Left lung (tissue), 14 donors: ENCODE measurements at places on chromosomes 5 and 9. TPM values are rescaled to one million over a fixed set of nuclear protein-coding genes. Genes with fewer than 3 reads are reported as not detected.

DNA sequence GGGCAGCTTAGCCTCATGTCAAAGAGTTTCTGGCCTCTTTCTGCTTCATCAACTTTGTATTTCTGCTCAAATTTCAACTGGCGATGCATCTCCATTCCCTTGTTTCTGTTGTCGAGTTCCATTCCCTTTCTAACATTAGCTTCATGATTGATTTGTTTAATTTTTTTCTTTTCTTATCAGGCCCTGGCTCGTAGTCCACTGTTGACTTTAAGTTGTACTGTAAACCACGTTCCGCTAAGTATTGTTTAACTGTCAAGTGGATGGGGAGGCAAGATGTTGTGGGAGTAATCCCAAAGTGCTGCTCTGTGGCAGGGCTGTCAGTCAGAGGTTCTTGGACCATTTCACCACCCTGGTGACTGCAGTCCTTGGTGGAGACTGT, 309.1 kb downstream of the PSAT1 start:
- no peak for DNase-seq

DNA sequence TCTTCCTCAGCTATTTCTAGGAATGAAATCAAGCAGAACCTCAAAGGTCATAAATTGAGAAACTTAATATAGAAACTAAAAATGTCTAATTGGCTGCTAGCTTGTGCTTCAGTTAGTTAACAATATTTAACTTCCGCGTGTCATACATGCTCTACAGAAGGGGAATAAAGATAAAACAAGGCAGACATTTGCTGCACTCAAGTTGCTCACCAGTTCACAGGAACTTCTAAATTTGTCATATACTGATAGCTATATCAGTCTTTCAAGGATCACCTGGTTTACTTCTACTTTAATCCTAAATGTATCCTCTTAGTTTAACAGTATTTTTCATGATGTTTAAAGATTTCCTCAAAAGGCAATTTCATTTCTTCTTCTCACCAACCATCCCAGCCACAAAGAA, 8.4 kb downstream of the CCNH start:
- DNase-seq, result no peak

DNA sequence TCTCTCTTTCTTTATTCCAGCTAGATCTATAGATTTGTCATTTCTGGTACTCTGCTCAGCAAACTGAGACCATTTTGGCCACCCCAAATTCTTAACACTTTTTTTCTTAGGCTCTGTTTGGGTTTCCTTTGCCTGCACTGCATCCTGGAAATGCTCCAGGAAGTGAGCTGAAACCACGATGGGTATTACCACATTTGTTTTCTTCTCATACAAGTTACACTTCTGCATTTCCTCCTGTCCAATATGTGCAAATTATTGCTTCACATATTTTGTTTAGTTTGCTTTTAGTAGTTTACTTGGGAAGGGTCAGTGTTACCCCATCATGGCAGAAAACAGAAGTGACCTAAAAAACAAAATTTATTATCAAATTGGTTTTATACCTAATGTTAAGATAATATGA, 498.6 kb upstream of the GRIN3A start:
- no peak for DNase-seq

DNA sequence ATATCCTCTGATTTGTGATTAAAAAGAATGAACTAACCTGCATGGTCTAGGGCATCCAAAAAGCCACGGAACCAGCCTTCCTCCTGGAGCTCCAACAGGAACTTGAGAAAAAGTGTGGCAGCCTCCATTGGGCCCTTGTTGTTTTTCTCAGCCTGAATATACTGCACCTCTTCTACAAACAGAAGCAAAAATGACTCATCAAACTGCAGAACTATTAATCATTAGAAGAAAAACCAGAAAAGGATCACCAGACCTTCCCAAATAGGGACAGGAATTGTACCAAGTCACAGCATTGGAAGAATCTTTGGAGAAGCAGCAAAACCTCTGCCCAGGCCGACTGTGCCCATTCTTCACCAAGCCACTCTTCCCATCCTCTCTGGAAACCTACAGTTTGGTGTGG, 25.2 kb downstream of the RIGI start:
- no peak for DNase-seq

Gene CMYA5
- total RNA-seq, result 0.68 TPM

DNA sequence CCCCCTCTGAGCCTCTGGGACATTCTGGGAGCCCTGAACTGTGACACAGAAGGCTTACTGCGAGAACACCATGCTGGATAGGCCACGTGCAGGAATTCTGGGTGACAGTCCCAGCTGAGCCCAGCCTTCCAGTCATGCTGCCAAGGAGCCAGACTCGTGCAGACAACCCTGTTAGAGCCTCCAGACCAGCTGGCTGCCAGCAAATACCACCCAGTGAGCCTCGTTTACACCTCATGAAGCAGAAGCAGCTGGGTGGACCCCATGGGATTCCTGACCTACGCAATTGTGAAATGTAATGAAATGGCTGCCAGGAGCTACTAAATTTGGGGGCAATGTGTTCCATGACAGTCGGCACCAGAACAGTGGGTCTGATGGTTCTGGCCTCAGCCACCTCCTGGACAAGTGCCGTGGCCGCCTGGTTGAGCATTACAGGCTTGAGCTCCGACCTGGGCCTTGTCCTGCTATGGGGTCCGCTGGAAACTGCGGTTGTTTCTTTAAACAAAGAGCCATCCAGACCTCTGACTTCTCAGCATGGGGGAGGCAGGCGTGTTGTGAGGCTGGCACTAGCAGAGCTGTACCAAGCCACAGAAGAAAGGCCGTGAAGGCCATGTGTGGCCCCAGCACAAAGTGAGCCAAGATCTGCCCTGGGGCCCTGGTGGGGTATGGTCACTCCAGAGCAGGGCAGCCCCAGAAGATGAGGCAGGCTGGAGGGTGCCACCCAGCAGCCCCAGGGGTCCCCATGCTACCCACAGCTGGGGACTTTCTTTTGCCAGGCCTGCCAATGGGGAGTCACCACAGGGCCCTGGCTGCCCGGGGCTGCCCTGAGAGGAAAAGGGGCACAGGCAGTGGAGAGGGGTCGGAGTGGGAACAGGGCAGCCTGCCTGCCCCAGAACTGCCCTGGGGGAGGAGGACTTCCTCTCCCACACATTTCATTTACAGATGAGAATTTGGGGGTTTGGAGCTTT, 19.3 kb upstream of the RXRA start:
- DNase-seq, result peak; percentile 43

GRCh38 chr5:84445049-84445685, 60.5 kb upstream of the EDIL3 start:
- DNase-seq, result no peak

GRCh38 chr5:32612134-32612888, 27.0 kb downstream of the SUB1 start:
- DNase-seq, result no peak

Gene MAP1B
- total RNA-seq, result 62.6 TPM

GRCh38 chr5:135055396-135055795, 21.4 kb upstream of the PITX1 start:
- DNase-seq, result no peak

DNA sequence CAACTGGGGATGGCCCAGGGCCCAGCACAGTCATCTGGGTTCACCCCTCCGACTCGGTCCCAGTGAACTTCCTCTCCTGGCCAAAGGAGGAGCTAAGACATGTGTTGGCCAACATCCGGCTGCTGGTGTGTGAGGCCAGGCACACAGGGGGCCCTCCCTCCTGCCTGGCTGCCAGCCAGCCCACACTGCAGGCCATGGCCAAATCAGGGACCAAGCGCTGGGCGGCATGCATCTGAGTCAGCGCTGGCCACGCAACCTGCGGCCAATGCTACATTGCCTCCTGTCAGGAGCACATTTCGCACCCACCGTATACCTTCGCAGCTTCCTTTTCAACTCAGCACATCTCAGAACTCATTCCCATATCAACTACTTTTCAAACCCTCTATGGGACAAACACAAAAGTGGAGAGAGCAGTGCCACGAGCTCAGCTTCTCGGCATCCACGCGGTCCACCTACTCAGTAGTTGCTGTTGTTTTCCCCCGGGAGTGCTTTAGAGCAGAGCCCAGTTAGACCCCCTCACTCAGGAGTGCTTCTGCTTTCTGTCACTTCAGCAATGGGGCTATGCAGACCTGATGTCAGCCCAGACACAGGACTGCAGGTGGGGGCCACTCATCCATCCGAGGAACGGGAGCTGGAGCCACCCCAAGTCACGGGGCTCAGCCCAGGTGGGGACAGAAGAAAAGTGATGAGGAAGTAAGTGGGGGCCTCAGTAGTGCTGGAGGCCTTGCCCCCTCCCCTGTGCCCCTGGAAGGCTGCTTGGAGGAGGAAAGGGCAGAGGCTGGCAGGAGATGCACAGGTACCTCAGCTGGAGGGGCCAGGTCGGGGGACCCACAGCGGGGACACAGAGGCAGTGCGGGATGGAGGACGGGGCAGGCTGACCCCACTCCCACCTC, 13.9 kb downstream of the NINJ1 start:
- DNase-seq, result peak; percentile 78

- no peak for DNase-seq
Measured at GRCh38 chr9:69246629-69247028, 72.6 kb downstream of the TJP2 start.

Gene PCDHGB3
- total RNA-seq, result 1.5 TPM

- DNase-seq, result no peak
Measured at GRCh38 chr5:4572311-4573100, 567.6 kb upstream of the ADAMTS16 start.

GRCh38 chr9:112341730-112342129, 8.3 kb upstream of the PTBP3 start:
- no peak for DNase-seq

DNA sequence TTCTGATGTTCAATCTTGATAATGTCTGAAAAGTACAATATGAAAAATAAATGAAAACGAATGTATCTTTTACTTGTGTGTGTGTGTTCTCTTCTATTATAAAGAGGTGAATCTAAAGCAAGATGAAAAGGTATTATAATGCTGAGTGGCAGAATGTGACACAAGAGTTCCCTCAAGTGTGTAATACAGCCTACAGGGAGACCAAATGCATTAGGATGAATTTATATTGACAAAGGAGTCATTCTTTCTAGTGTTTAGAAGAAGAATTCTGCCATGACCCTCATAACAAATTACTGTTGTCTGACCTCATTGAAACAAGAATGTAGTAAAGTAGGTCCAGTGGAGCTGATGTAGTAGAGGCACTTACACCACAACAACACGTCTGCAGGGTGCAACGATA, 1119.0 kb upstream of the CDH10 start:
- DNase-seq, result no peak

Gene C5orf15
- total RNA-seq, result 43.8 TPM

DNA sequence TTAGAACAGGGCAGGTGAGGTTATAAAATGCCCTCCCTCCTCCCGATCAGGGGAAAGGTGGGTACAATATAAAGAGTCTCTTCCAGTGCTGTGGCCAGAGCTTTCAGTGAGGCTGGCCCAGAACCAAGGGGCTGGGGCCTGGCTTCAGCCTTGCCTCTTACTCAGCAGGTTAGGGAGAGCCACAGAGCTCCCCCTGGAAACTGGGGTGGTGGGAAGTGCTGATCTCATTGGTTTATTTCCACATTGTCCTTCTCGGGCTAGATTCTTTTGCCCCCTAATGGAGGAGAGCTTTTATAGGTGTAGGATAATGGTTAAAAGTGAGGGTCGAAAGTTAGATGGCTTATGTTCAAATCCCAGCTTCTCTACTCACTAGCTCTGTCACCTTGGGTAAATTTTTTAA, 186.7 kb upstream of the TBC1D2 start:
- DNase-seq, result no peak

DNA sequence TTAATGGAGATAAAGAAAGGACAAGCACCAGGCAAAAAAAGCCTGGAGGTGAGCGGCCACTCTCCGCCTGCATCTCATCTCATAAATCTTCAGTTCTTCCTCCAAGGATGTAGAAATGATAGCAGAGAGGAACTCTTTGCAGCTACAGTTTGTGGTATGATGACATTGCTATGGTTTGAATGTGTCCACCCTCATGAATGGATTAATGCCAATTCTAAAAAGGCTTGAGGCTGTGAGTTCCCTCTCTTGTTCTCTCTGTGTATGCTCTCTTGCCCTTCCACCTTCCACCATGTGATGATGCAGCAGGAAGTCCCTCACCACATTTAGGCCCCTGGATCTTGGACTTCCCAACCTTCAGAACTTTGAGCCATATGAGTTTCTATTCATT, 126.4 kb downstream of the SPOCK1 start:
- no peak for DNase-seq

DNA sequence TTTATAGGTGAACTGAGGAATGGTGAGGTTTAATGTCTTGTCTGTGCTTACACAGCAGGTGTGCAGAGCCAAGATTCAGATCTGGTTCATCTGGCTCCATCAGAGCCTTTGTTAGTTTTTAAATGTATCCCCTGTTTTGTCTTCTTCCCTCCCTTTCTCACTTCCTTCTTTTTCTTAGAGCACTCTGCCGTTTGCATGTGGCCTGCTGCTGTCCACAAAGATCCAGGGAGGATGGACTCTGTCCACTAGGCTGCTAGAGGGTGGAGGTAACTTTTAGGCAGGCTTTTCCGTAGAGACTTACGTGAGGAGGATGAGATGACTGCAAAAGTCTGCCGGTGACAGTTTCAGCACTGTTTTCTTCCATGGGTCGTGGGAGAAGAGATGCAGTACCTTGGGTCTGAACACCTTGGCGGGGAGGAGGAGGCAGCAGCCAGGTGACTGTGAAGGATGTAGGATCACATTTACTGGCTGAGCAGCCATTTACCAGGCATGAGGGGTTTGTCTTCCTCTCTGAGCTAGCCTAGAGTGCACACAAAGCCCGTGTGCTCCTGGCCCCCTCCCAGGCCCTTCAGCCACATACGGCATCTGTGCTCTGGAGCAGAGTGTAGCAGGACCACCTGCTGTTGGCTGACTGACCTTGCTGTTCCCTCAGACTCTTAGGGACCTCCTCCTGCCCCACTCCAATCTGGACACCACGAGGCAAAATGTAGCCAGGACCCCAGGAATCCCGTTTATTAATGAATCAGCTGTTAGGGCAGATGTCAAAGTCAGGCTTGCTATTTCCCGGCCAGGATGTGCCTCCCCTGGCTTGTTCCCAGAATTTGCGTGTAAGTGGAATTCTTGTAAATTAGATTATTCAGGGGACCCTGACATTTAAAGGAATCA, 1.8 kb downstream of the NTMT1 start:
- no peak for DNase-seq

- DNase-seq, result no peak
Measured at GRCh38 chr9:110156416-110156815, 51.5 kb downstream of the C9orf152 start.

- no peak for DNase-seq
Measured at GRCh38 chr5:51326844-51327243, 56.4 kb upstream of the ISL1 start.

GRCh38 chr5:94847726-94848125, 229.3 kb downstream of the SLF1 start:
- DNase-seq, result no peak
